ENCODE measurements at places on chromosomes 6 and 20.

- no peak for DNase-seq
Measured at GRCh38 chr6:161946461-161946860, 672.6 kb upstream of the AGPAT4 start.

DNA sequence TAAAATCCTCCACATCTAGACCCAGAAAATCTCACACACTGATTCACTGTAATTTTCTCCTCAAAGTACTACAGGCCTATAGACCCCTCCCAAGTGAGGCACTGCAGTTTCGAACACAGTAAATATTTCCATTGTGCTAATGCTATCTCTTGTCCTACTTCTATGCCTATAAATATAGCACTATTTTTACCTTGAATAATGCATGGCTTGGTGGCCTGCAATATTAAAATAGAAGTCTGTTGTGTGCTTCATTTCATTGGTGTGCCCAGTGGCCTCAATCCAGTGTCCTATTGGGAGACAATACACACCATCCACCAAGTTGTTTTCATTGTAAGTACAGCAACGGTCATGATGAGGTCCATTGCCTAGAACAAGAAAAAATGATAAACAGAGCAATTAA, 49.4 kb downstream of the EPM2A start:
- DNase-seq, result no peak

GRCh38 chr20:44911264-44911921, 1.5 kb downstream of the PABPC1L start:
- DNase-seq, result peak; percentile 62

DNA sequence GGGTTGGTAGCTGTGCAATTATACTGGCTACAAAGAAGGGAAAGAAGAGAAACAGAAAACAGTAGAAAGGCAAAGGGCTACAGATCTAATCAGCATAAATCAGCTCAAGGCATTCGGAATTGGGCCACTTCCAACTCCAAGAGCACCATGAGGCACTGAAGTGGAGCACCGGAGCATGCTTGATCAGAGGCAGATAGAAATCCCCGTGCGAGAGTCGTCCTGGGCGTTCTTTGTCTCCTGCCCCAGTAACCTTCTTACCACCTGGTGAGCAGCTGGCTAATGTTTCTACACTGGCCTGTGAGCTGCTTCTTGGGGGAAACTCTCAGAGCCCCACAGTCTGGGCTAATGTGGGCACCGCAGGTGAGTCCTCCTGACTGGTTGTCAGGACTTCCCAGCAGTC, 16.7 kb downstream of the NEDD9 start:
- DNase-seq, result peak; percentile 48

GRCh38 chr6:152273002-152273401, 364.2 kb downstream of the SYNE1 start:
- peak; percentile 61 for DNase-seq

DNA sequence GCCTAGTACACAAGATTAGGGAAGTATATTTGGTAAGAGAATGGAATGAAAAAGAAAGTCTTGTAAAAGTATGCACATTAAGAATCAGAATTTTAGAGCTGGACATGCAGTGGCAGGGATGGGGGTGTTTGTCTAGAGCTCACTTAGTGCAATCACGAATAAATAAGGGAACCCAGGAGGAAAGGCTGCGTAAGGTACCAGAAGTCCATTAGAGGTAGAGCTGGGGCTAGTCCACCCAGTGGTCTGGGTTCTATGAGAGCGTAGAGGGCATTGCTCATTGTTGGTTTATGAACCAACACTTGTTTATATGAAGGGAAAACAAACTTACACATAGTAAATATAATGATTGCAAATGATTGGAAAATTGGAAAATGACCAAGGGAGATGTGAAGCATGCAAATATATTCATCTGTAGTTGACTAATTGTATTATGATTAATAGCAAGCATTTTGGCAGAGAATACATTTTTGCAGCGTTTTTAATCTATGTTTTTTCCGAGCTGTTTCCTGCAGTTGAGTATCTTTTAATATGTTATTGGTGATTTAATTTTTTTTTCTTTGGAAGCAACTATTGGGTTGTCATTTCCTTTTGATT, 3.2 kb downstream of the CDC40 start:
- no peak for DNase-seq

- no peak for DNase-seq
Measured at GRCh38 chr20:40329321-40329720, 359.7 kb downstream of the MAFB start.

GRCh38 chr6:50795574-50795973, 23.1 kb upstream of the TFAP2B start:
- DNase-seq, result no peak

DNA sequence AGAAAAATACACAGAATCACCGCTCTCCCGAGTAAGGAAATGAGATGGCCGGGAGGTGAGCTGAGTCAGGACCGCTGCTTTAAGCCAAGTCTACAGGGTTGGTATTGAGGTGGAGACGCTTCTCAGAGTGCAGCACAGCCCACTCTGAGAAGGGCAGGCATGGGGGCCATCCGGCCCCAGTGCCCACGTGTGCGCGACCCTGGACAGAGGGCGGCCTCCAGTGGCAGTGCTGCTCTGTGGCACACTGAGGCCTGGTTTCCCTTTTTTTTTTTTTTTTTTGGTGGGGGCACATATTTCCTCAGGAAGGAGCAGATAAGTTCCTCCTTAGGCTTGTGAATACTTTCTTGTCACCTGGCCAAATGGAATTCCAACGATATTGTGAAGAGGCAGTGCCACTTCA, 88.8 kb downstream of the FOXC1 start:
- DNase-seq, result peak; percentile 6

DNA sequence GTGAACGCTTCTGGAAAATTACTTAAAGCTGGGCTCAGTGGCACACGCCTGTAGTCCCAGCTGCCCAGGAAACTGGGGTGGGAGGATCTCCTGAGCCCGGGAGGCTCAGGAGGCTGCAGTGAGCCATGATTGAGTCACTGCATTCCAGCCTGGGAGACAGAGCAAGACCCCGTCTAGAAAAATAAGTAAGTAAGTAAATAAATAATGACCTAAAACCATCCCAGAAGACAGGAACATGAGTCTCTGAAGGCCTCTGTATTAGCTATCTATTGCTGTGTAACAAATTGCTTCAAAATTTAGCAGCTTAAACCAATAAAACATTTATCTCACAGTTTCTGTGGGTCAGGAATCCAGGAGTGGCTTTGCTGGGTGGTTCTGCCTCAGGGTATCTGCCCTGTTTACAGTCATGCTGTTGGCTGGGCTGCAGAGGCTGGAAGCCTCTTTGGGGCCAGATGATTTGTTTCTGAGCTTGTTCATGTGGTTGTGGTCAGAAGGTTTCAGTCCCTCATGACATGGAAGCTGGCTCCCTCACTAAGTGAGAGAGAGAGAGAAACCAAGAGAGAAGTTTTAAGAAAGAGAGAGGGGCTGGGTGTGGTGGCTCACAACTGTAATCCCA, 48.4 kb upstream of the NCOA3 start:
- DNase-seq, result peak; percentile 98

Data from M059J (cell line).